ENCODE measurements at places on chromosomes 4 and X. TPM values are rescaled to one million over a fixed set of nuclear protein-coding genes. Genes with fewer than 3 reads are reported as not detected.

Gene ZNF732
- polyA plus RNA-seq: 3.0 TPM

DNA sequence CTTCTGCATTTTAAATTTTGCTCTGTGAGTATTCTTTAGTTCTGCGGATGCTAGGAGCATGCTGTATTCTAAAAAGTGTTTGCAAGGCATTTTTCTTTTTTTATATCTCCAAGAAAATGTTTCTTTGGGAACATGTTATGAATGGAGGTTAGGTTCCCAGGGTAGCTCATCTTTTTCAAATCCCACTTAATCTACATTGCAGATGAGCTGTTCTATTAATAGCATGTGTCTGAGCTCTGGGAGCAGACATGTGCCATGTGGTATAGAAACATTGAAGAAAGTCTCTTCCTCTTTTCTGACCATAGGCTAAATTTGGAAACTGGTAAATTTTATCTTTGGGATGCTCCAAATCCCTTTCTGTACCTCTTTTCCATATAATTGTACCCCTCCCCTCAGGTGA lies 23.2 kb downstream of the DIAPH2 start:
- no peak for DNase-seq

- DNase-seq: no peak
Observed at GRCh38 chrX:130756233-130756632, 146.8 kb downstream of the ENOX2 start.

GRCh38 chr4:104915864-104916263 lies 230.8 kb upstream of the TET2 start:
- DNase-seq: no peak

Gene HPGDS
- polyA plus RNA-seq: 3.1 TPM

Gene SSX4B
- not detected for polyA plus RNA-seq

GRCh38 chrX:39975101-39975925 lies 122.4 kb downstream of the BCOR start:
- no peak for DNase-seq

DNA sequence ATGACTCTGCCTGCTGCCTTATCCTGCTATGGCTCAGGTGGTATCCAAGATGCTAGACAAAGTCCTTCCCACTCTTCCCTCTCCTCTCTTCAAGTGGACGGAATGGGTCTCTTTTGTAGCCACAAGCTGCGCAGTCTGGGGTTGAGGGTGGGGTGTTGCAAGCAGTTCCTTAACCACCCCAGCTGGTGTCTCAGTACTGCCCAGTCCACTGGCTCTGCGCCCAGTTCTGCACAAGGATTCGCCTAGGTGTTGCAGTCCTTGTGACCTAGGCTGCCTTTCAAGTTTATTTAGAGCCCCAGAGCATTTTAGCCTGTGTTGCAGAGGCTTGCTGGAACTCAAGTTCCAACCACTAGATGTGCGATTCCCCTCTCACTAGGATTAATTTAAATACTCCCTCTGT lies 120.7 kb downstream of the NEXMIF start:
- DNase-seq: no peak

Gene NEK1
- 20.0 TPM for polyA plus RNA-seq

GRCh38 chrX:80016182-80016581 lies 1.6 kb downstream of the TBX22 start:
- no peak for DNase-seq

Gene PDE6B
- polyA plus RNA-seq: 10.7 TPM

GRCh38 chr4:7396186-7396910 lies 38.4 kb downstream of the PSAPL1 start:
- DNase-seq: no peak

GRCh38 chr4:4408576-4409335 lies 21.9 kb downstream of the NSG1 start:
- no peak for DNase-seq

DNA sequence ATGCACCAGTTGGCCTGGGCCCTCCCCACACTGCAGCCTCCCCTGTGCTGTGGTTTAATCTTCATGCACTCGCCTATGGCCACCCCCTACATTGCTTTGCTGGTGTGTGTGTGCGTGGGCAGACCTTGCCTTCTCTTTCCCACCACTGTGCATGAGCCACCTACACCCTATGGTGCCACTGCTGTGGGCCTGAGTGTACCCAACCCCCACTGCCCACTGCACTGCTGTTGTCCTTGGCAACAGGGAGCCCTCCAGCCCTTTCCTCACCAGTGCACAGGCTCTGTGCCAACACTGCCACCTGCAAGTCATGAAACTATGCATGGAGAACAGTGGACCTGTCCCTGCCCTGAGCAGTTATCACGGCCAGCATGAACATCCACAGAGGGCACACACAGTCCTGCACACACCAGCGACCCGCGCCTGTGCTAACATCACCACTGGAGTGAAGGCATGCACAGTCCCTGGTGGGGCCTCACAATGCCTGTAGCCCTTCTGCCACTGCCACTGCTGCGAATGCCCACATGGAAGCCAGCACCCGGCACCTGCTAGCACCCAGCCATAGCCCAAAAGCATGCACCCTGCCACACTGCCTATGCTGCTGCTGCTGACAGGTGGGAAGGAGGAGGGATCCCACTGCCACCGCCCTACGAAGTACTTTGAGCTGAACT lies 237.8 kb upstream of the ARSJ start:
- DNase-seq: no peak

DNA sequence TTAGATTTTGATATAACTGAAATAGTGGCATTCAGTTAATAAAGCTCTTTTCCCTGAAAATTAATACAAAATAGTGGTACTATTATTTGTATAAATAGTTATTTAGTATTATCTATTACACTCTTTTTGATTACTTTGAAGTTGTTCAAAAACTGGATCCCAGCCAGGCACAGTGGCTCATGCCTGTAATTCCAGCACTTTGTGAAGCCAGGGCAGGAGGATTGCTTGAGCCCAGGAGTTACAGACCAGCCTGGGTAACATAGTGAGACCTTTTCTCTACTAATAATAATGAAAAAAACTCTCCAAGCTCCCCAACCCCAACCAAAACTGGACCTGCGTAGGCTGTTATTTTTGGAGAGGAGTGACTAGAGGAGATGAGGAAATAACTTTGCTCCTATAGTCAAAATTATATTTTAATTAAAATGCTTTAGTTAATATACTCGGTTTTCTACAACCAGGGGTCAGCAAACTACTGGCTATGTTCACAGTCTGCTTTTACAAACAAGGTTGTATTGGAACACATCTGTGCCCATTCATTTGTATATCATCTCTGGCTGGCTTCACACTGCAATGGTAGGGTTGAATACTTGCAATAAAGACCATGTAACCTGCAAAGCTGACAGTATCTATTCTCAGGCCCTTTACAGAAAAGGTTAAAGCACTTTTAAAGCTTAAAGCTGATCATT lies 27.6 kb downstream of the GUCY1A1 start:
- DNase-seq: no peak

DNA sequence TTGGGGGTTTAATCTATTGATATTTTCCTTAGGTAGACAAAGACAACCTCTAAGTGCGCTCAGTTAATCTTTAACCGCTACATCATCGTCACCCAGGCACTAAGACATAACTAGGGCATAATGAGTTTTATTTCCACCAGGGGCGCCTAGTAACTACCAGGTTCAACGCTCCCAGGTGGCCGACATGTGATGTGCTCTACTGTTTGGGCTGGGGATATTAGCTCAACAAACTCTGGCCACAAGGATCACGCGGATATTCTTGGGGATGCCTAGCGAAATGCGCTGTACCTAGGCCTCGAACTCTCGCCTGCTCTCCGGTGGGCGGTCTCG lies 915 bp upstream of the RAB33B start:
- DNase-seq: peak; percentile 51

Gene TMSB15C
- polyA plus RNA-seq: 14.7 TPM

DNA sequence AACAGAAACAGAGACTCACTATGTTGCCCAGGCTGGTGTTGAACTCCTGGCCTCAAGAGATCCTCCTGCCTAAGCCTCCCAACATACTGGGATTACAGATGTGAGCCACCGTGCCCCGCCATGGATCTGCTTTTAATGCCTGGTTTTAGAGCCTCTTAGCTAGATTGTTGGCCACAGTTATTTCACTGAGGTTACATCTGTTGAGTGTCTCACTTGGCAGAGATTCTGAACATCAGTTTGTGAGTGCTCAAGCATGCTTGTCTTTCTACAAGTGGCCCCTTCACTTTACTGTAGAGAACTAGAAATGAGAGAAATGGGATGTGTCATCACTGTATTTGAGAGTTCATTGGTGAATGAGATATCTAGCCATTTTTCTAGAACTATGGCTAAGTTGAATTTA lies 218.5 kb downstream of the APBB2 start:
- no peak for DNase-seq

GRCh38 chr4:68310651-68311247 lies 39.1 kb downstream of the YTHDC1 start:
- no peak for DNase-seq

GRCh38 chrX:47169273-47169672 lies 24.3 kb downstream of the RBM10 start:
- DNase-seq: no peak

Gene SLIT2
- 42.2 TPM for polyA plus RNA-seq

GRCh38 chrX:41009850-41010846 lies 75.1 kb upstream of the USP9X start:
- peak; percentile 56 for DNase-seq

- no peak for DNase-seq
Observed at GRCh38 chrX:44344194-44344593, 722 bp upstream of the EFHC2 start.

Gene UGT2B10
- 0.45 TPM for polyA plus RNA-seq

- DNase-seq: no peak
Observed at GRCh38 chr4:62023633-62024032, 823.5 kb downstream of the ADGRL3 start.

GRCh38 chrX:119602701-119603255 lies 3.4 kb downstream of the NKRF start:
- no peak for DNase-seq
